ENCODE measurements at places on chromosomes 13 and 19.

DNA sequence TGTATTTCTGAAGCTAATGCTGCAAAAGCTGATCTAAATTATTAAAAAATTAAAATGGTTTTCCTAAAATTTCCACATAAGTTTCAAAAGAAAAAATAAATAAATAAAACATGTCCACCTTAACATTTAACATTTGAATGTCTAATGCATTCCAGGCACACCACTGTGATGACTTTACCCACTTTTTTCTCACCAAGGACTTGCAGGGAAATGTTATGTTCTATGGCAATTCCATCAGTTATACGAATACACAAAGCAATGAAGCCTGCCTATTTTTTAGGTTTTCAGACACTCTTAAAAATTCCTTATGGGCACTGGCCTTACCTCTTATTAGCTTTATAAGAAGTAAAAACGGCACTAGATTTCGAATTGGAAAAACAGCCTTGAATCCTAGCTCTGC, 10.2 kb downstream of the TSC22D1 start:
- no peak for DNase-seq

GRCh38 chr19:13401388-13401787, 104.9 kb downstream of the CACNA1A start:
- DNase-seq: no peak

DNA sequence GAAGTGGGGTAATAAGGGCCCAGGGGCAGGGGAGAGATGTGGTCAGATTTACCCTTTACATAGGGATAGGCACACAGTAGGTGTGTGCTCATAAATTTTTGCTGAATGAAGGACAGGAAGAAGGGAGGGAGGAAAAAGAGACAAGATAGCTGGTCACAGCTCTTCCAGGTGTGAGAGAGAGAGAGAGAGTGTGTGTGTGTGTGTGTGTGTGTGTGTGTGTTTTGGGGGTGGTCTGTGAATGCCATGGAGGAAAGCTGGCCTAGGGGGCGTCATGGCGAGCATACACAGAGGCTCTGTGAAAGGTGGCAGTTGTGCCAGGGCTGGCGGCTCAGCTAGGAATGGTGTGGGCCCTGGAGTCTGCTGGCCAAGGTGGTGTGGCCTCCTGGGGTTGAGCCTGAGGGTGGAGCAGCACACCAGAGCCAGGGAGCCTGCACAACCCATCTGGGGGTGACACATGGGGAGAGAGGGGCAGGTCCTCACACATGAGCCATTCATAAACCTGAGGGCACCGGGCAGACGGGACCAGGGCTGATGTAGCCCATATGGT, 6.0 kb upstream of the PRX start:
- DNase-seq: no peak

GRCh38 chr13:48775804-48776203, 122.1 kb downstream of the CYSLTR2 start:
- peak; percentile 91 for DNase-seq

DNA sequence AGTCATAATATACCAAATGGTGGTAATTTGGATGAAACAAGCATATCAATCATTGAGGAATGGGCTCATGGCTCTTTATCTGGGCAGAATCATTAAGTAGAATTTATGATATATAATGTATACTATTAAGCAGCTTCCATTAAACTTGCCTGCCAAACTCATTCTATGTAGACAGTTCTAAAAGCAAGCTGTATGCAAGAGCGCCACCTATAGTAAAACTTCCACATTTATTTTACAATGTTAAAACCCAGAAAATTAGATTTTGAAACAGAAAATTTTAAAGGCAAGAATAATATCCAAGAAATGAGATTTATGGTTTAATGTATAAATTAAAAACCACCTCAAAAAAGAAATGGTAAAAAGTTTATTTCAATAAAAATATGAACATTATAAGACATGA, 161.5 kb downstream of the MZT1 start:
- peak; percentile 22 for DNase-seq

DNA sequence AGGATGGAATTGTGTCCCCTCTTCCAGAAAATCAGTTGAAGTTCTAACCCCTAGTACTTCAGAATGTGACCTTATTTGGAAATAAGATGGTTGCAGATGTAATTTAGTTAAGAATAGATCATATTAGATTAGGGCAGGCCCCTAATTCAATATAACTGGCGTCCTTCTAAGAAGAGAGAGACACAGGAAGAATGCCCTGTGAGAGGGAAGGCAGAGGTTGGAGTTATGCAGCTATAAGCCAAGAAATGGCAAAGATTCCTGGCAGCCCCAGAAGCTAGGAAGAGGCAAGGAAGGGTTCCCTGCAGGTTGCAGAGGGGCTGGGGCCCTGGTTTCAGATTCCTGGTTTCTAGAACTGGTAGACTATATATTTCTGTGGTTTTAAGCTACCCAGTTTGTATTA, 30.0 kb downstream of the HS6ST3 start:
- DNase-seq: no peak

Measured in astrocyte of the cerebellum (primary cell).